ENCODE measurements at places on chromosomes 12 and 14.

DNA sequence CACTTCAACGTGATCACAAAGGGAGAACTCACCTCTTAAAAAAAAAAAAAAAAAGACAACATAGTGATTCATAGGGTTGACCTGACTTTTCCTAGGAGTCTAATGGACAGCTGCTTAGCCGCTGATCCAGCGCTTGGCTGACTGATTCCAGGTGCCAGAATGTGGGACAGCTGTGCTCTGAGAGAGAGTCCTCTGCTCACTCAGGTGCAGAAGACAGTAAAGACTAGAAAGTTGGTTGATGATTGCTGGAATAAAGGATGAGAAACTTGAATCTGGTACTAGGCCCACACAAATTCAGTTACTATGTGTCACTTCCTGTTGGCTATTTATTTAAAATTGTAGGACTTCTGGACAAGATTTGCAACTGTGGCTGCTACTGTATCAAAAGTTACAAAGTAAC is 229.4 kb downstream of the CHST11 start:
- DNase-seq: no peak

DNA sequence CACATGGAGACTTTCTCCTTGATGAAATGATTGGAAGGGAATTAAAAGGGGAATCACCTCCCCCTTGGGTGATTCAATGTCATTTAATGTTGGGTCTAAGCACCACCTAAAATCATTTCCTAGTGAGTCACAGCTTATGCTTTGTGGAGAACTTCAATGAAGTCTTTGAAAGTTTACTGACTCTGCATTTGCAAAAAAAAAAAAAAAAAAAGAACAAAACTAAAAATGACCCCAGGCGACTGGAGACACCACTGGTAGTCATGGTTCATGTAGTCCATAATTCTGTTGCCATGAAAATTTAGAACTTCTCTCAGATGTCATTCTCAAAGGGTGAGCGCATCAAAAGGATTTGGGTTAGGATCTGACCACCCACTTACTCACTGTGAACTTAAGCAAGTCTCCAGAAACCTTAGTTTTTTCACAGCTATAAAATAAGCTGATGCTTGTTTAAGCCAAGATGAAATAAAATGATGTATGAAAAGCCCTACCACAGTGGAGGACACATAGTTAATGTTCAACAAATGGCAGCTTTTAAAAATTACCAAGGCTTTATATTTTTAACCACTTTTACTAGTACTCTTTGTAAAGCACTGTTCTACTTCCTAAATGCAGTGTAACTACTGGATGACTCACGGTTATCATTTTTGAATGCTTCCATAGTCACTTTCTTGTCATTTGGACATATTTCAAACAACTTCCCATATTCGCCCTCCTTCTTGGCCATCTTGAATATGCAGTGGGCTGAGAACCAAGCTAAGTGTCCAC is 18.1 kb upstream of the KSR2 start:
- DNase-seq: no peak

- DNase-seq: no peak
Measured at GRCh38 chr12:42792265-42792664, 202.7 kb upstream of the PRICKLE1 start.

DNA sequence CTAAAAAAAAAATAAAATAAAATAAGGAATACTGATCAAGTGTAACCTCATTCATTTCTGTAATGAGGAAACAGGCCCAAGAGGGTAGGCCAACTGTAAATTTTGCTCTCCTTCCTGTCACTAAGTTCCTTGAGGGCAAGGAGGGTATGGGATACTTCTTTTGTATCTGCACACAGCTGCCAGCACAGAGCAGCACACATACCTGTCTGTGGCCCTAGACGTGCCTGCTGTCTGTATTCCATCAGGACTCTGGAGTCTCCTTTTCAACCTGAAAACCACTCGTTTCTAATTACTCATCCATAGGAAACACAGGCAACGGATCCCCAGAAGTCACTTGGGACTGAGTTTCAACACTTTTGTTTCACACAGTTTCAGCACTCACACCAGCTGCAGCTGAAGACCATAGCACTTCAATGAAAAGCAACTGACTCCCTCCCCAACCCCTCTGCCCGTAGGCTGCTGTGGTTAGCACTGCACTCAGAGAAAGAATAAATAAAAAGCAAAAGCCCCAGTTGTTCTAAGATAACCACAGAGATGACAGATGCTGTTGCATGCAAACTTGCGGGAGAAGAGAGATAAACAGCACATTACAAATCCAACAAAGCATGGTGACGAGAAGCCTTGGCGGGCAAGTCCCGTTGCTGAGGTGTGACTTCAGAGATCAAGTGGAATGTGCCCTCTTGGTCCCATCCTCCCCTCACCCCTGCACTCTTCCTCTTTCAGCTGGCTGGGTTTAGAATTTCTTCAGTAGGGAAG is 24.9 kb downstream of the CRACR2A start:
- no peak for DNase-seq

DNA sequence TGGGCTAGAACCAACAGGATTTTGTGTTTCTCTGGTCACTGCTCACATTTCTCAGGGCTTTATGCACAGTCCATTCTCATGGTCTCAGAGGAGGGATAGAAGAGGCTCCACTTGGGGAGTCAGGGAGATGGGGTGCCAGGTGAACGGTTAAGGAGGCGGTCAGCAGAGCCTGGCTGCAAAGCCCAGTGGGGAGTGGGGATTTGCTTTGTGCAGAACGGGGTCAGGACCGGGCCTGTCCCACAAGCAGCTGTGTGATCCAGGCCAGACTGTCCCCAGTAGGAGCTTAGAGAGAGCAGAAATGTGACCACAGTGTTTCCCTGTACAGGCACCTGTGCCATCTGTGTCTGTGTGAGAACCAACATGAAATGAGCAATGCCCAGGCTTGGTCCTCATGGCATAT is 4.1 kb downstream of the CMTM5 start:
- DNase-seq: no peak

- DNase-seq: no peak
Measured at GRCh38 chr12:57012600-57013465, 3.5 kb downstream of the TAC3 start.

DNA sequence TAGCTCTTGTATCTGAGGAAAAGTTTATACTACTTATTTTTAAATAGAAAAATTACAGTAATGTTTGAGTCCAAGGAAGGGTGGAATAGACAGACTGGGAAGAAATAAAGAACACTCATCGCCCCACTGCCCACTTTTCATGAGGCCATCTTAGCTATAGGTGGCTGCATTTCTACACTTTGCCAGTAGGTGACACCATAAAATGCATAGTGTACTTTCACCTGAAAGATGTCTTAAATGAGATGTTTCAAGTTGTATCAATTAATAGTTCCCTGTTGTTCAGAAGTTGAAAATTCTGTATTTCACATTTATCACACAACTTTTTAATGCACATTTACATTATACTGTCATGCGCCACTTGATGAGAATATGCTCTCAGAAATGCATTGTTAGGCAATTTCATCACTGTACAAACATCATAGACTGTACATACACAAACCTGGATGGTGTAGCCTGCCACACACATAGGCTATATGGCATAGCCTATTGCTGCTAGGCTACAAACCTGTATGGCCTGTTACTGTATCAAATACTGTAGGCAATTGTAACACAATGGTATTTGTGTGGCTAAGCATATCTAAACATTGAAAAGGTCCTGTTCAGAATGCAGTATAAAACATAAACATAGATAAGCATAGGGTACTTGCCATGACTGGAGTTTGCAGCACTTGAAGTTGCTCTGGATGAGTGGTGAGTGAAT is 27.6 kb downstream of the PMCH start:
- peak; percentile 8 for DNase-seq

- DNase-seq: no peak
Measured at GRCh38 chr14:106179761-106180160, 653.4 kb downstream of the TMEM121 start.

GRCh38 chr14:76015668-76016067 is 30.1 kb downstream of the IFT43 start:
- DNase-seq: no peak

DNA sequence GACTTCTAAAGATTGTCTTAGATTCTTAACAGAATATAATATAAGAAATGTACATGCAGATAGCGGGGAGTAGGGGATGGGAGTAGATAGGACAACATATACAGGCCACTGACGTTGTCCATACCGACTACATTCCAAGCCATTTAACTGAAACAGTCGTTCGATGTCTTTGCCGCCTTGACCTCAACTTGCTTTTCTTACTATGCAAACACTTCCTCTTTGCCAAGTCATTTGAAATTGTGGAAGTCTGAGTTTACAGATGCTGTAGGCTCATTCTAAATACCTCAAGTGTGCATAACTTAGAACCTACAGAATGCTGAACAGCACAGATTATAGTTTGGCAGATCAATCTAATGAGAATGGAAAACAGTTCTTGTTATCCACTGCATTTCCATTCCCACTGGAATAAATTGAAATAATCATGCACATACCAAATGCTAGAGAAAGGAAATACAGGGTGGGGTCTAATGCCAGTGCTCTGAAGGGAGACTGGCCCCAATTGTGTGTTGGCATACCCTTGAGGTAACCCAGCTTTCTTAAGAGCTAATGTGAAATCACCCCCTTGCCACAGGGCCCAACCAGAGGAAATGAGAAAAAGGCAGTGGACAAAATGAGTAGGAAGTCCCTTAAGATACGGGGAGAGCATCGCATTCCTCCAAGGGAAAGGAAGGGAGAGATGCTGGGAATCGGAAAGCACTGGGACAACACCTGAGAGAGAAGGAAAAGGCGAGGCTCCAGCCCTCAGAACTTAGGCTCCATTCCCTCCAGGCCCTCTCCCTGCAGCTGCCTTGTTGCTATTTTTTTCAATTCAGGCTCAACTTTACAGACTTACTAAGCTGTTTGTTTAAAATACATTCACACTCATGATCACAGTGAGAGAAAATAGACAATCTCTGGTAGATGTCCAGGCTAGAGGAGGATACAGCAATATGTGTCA is 380.9 kb upstream of the TMTC1 start:
- DNase-seq: no peak

- no peak for DNase-seq
Measured at GRCh38 chr12:25189656-25190055, 5.3 kb downstream of the DNAI7 start.

- DNase-seq: no peak
Measured at GRCh38 chr12:87381742-87382141, 647.5 kb downstream of the C12orf50 start.

- DNase-seq: no peak
Measured at GRCh38 chr12:76518699-76519098, 40.9 kb downstream of the OSBPL8 start.

DNA sequence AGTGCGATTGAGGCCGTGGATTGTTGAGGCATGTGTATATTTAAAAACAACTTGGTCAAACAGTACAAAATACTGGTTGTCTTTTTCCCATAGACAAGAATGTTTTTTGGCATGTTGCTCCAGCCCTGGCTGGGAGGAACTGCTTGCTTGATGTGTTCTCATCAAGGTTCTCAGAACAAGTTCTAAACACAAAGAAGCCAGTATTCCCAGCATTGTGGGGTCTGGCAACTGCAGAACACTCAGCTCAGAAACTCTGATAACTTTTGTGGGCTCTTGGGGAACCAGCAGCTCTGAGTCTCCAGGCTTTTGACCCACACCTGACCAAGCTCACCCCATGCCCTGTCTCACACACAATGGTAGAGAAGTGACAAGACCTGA is 27.1 kb upstream of the DICER1 start:
- no peak for DNase-seq

- no peak for DNase-seq
Measured at GRCh38 chr14:35822501-35822900, 3.6 kb upstream of the BRMS1L start.

- no peak for DNase-seq
Measured at GRCh38 chr14:45156067-45156466, 20.3 kb downstream of the FANCM start.
